Epithelial cell of alveolus of lung (primary cell): ENCODE measurements at places on chromosomes 1 and 21. TPM values are rescaled to one million over a fixed set of nuclear protein-coding genes. Genes with fewer than 3 reads are reported as not detected.

Gene ANXA9
- total RNA-seq: 0.13 TPM in 1 of 2 replicates, not detected in the other

Gene ECE1
- 110 and 200 TPM in 2 replicates for total RNA-seq

Gene WNT2B
- 0.39 and 6.5 TPM in 2 replicates for total RNA-seq

Gene C1orf210
- total RNA-seq: not detected in 2 replicates

Gene PPOX
- 10.9 and 12.7 TPM in 2 replicates for total RNA-seq

Gene MARK1
- 1.8 and 23.8 TPM in 2 replicates for total RNA-seq

Gene CAPN8
- 0.26 TPM in 1 of 2 replicates, not detected in the other for total RNA-seq

Gene DEPDC1
- 26.9 and 36.0 TPM in 2 replicates for total RNA-seq

Gene UMODL1
- not detected in 2 replicates for total RNA-seq

Gene LCE2B
- not detected in 2 replicates for total RNA-seq

Gene VSIG8
- total RNA-seq: not detected in 2 replicates

Gene TMEM82
- total RNA-seq: not detected in 2 replicates

Gene CNKSR1
- total RNA-seq: 0.52 TPM in 1 of 2 replicates, not detected in the other

Gene NPHS2
- total RNA-seq: not detected in 2 replicates

Gene HOOK1
- total RNA-seq: under 0.01 TPM in 1 of 2 replicates, not detected in the other

Gene LCE1D
- not detected in 2 replicates for total RNA-seq

Gene CYP4X1
- under 0.01 and 0.32 TPM in 2 replicates for total RNA-seq

Gene HMGCS2
- not detected in 2 replicates for total RNA-seq

Gene ERO1B
- 3.6 and 4.2 TPM in 2 replicates for total RNA-seq

Gene SPATA21
- not detected in 2 replicates for total RNA-seq

Gene LDLRAD1
- not detected in 2 replicates for total RNA-seq

Gene LRRC7
- 0.26 TPM in 1 of 2 replicates, not detected in the other for total RNA-seq

Gene NR1I3
- total RNA-seq: not detected in 2 replicates

Gene TMEM54
- total RNA-seq: 17.2 and 113 TPM in 2 replicates

Gene FCRLB
- total RNA-seq: 1.0 and 1.2 TPM in 2 replicates

Gene BLZF1
- 17.0 and 19.7 TPM in 2 replicates for total RNA-seq

Gene WNT3A
- not detected in 2 replicates for total RNA-seq

Gene LCE1A
- total RNA-seq: not detected in 2 replicates

Gene C1orf94
- not detected in 2 replicates for total RNA-seq

Gene OR2L2
- not detected in 2 replicates for total RNA-seq

Gene S100A8
- not detected in 2 replicates for total RNA-seq

Gene ANGPTL7
- total RNA-seq: not detected in 2 replicates

Gene LINGO4
- not detected in 2 replicates for total RNA-seq

Gene ADCY10
- 0.78 and 1.2 TPM in 2 replicates for total RNA-seq

Gene PODN
- 0.39 and 8.6 TPM in 2 replicates for total RNA-seq

Gene DTL
- 5.6 and 13.7 TPM in 2 replicates for total RNA-seq

Gene DDX59
- 8.7 and 13.1 TPM in 2 replicates for total RNA-seq

Gene WDR47
- total RNA-seq: 7.7 and 10.2 TPM in 2 replicates

Gene CELA2B
- not detected in 2 replicates for total RNA-seq

Gene ATP8B2
- 62.4 and 64.0 TPM in 2 replicates for total RNA-seq

Gene ZNF697
- 13.4 and 14.3 TPM in 2 replicates for total RNA-seq

Gene DENND2C
- 0.08 and 1.2 TPM in 2 replicates for total RNA-seq

Gene OVAAL
- not detected in 2 replicates for total RNA-seq

Gene VHLL
- total RNA-seq: 5.3 TPM in 1 of 2 replicates, not detected in the other

Gene PRRX1
- 40.6 and 51.3 TPM in 2 replicates for total RNA-seq

Gene ARID1A
- total RNA-seq: 24.4 and 52.9 TPM in 2 replicates

Gene OLIG2
- not detected in 2 replicates for total RNA-seq

Gene CELA3B
- total RNA-seq: not detected in 2 replicates

Gene LBR
- 37.0 and 44.5 TPM in 2 replicates for total RNA-seq

Gene RPE65
- total RNA-seq: 0.32 TPM in 1 of 2 replicates, not detected in the other

Gene OR6K3
- not detected in 2 replicates for total RNA-seq

Gene SASS6
- total RNA-seq: 1.9 and 3.0 TPM in 2 replicates

Gene RGSL1
- total RNA-seq: not detected in 2 replicates

Gene DNM3
- total RNA-seq: 0.91 and 1.6 TPM in 2 replicates

Gene ATAD3B
- 11.4 and 20.0 TPM in 2 replicates for total RNA-seq

Gene NTNG1
- 0.64 and 7.5 TPM in 2 replicates for total RNA-seq

Gene LRRC71
- total RNA-seq: not detected in 2 replicates

Gene PLCH2
- not detected in 2 replicates for total RNA-seq

Gene OR2G6
- total RNA-seq: not detected in 2 replicates

Gene CD48
- not detected in 2 replicates for total RNA-seq
